Activated CD8-positive, alpha-beta memory T cell treated with anti-CD3 and anti-CD28 coated beads for 48 hours (primary cell): ENCODE measurements at places on chromosomes 1 and 21.

DNA sequence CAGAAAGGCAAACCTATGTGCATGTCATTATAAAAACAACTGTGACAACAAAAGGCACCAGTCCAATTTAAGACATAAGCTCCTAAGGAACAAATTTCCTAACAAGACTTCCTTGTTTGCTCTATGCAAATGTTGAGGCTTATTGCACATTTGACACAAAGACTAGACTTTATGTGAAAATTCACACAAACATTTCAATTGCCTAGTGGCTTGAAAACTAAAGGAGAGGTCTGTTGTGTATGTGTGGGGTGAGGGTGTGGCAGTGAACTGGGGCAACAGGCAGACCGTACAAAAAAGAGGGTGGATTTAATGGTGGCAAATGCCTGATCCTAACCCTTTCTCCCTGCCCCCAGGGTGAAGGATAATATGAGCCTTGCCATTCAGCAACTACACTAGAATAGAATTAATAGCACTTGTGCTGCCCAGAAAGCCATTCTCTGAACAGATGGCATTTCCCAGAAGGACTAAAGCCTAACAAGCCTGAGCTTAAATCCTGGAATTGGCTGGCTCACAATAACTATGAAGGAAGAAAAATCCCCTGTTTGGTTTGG is 73.9 kb downstream of the GLUL start:
- no peak for DNase-seq

DNA sequence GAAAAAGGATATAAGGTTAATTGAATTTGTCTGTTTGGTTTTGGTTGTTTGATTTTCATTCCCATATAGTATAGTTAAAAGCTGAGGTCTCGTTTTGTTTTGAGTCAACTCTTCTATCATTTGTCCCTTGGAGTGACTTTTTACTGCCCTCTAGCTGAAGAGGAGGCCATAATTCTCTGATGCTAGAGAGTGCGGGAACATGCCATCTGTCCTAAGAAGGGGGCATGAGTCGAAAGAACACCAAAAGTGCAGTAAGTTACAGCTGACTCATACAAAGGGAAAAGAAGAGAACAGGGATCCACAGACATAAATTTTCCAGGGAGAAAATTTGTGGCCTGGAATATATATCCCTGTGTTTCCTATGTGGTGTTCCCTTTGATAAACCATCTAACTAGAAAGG is 4.1 kb downstream of the KRTAP21-3 start:
- no peak for DNase-seq

DNA sequence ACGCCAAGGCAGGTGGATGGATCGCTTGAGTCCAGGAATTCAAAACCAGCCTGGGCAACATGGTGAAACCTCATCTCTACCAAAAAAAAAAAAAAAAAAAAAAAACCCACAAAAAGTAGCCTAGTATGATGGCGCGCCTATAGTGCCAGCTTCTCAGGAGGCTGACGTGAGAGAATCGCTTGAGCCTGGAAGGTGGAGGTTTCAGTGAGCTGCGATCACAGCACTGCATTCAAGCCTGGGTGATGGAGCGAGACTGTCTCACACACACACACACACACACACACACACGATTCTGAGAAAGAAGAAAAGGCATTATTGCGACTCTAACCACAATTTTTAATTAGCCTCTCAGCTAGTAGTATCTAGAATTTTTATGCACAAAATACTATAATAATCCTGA is 86.5 kb downstream of the RASAL2 start:
- no peak for DNase-seq

DNA sequence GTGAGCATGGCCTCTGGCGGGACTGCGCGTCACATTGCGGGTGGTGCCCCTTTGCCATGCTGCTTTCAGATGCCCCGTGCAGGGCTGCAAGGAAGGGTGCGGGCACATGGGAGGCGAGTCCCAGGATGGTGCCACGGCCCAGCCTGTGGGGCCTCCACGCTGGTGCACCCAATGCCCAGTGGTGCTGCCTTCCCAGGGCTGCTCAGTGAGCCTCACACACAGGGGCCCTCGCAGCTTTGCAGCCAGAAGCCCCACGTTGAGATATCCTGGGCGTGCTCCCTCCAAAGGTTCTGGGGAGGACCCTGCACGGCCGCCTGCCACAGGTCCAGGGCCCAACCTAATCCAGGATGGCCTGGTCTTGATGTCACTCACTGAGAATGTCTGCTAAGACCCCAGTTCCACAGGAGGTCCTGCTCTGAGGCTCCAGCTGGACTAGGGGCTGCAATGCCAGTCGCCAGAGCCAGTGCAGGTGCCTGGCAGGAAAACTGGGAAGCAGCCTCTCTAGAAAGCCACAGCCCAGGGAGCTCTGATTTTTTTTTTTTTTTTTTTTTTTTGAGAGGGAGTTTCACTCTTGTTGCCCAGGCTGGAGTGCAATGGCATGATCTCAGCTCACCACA is 34.1 kb upstream of the PRSS38 start:
- no peak for DNase-seq

DNA sequence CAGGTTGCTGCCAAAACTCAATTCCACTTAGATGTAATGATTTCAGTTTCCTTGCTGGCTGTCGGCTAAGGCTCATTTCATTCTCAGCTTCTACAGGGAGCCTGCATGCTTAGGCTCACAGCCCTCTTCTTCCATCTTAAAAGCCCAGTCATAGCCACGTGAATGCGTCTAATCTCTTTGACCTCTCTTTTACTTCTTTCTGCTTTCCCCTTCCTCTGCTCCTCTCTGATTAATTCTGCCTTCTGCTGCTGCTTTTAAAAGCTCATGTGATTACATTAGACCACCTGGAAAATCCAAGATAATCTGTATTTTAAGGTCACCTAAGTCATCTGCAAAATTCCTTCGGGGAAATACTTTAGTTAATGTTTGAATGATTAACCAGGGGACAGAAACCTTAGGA is 812.8 kb upstream of the BRINP3 start:
- DNase-seq: no peak

DNA sequence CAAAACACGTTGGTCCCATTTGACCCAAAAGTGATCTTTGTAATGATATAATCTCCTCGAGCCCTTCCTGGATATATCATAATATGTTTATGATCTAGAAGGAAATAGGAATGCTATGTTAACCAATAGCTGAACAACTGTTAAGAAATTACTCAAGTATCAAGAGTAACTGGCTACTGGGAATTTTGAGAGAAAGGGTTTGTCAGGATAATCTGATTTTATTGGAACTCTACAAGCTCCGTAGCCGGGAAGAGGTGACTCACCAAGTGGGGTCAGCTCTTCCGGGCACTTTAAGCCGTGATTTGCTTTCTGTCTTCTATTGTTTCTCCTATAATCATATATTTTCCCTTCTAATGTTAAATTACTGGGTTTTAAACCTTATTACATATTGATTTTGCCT is 250.5 kb upstream of the POGK start:
- no peak for DNase-seq

GRCh38 chr1:230347896-230348295 is 78.2 kb downstream of the PGBD5 start:
- no peak for DNase-seq

DNA sequence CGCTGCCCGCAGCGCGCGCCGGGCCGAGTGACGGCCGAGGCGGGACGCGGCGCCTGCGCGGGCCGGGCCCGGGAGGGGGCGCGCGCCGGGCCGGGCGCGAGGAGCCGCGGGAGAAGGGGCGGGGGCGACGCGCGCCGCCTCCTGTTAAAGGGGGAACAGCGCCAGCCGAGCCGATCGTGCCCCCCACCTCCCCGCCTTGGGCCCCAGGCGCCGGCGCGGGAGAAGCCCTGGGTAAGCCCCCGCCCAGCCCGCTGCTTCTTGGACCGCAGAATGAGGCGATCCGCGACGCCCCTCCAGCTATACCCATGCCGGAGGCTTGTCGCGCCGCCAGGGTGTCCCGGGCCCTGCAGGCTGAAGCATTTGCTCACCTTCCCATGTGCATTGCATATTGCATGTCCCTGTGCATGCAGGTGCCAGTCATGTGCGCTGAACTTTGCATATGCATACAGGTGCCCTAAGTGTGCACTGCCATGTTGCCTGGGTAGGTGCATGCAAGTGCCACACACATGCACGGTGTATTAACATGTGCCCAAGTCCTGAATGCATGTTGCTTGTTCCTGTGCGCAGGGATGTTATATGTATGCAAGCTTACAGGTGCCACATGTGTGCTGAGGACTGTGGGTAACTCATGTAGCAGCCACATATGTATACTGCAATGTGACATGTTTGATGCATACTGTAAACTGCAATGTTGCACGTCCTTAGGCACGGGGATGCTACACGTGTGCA is at the start of gene ADGRB2:
Gene ADGRB2 (minus strand): TSS at position 29 of the 729 bp plus-strand sequence. CDS start 7,119 bp downstream, outside the sequence.
- no peak for DNase-seq

DNA sequence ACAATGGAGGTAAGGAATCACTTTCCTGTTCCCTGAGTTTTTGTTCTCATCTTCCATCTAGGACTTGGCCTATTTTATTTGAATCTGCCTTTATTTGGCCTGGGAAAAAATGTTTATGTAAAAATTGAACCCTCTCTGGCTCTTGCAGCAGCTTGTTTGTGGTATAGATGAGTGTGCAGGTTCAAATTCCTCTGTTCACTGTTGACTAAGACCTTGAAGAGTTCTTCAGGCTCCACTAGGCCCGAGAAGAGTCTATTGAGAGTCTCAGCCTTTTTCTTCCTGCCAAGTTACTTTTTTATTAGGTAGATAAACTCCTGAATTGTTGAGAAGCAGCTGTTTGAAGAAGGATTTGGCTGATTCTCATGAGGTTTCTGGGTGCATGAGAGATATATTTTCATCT is 248.8 kb upstream of the ADGRL2 start:
- DNase-seq: no peak

DNA sequence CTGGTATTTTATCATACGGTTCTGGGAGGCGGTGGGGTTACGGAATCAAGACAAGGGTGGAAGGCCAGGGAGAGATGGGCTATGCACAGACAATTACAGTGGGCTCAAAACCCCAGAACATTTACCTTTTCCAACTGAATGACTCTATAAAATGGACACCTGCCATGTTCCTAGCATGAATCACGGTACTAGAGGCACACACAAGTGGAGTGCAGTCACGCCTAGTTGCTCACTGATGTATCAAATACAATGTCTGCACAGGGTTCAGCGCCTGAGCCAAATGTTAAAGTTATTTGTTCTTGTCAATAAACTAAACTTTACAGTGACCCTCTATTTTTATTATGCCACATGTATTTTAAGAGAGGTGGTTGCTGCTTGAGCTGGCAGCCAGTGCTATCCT is 121.4 kb downstream of the ATG4C start:
- DNase-seq: no peak

GRCh38 chr1:109470245-109470644 is 3.9 kb downstream of the SYPL2 start:
- no peak for DNase-seq

- no peak for DNase-seq
Measured at GRCh38 chr1:168085401-168085872, 51.3 kb downstream of the GPR161 start.

GRCh38 chr1:45117766-45118165 is 88.6 kb downstream of the ZSWIM5 start:
- no peak for DNase-seq

DNA sequence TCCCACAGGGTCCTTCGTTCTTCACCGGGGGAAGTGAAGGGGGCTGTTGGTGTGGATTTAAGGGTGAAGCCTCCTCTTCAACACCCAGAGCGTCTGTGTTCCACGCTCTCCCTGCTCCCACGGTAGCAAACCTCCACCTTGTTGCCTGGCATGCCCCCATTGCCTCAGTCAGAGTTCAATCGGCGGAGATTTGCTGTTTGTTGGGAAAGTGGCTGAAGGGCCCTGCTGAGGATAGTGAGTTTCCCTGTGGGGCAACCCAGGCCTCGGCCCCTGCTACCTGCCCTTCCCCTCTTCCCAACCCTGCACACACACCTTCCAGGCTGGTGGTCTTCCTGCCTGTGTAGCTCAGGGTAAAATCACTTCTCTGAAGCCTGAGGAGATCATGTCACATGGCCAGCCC is 60.5 kb downstream of the TOR1AIP2 start:
- no peak for DNase-seq

- DNase-seq: no peak
Measured at GRCh38 chr1:54980046-54980527, 341 bp upstream of the TMEM61 start.

GRCh38 chr21:44365967-44366585 is 12.7 kb downstream of the TRPM2 start:
- no peak for DNase-seq

- no peak for DNase-seq
Measured at GRCh38 chr1:207004931-207005830, 27.4 kb downstream of the C1orf116 start.

DNA sequence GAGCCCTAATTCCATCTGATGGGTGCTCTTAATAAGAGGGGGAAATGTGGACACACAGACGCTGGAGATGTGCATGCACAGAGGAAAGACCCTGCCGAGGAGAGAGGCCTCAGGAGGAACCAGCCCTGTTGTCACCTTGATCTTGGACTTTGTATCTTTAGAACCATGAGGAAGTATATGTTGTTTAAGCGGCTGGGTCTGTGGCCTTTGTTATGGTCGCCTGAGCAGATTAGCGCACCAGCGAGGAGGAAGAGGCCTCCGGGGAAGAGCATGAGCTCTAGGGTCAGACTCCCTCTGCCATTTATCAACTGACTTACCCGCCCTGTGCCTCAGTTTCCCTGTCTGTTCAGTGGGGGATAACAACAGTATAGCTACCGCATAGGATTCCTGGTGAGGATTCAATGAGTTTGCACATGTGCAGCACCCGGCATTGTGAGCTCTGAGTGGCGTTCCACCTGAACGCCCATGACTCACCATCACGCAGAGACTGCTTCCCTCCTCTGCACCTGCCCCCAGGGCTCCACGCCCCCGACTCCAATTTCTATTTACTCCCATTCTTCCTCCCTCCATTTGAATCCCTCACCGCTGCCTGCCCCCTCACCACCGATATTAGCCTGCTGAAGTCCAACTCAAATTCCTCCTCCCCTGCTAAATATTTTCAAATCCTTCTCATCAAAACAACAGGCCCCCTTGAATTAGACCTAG is 67.2 kb downstream of the ATP5PO start:
- no peak for DNase-seq

GRCh38 chr1:196896355-196896754 is 8.5 kb downstream of the CFHR4 start:
- DNase-seq: no peak

- DNase-seq: no peak
Measured at GRCh38 chr1:56434025-56434424, 145.3 kb downstream of the PLPP3 start.

DNA sequence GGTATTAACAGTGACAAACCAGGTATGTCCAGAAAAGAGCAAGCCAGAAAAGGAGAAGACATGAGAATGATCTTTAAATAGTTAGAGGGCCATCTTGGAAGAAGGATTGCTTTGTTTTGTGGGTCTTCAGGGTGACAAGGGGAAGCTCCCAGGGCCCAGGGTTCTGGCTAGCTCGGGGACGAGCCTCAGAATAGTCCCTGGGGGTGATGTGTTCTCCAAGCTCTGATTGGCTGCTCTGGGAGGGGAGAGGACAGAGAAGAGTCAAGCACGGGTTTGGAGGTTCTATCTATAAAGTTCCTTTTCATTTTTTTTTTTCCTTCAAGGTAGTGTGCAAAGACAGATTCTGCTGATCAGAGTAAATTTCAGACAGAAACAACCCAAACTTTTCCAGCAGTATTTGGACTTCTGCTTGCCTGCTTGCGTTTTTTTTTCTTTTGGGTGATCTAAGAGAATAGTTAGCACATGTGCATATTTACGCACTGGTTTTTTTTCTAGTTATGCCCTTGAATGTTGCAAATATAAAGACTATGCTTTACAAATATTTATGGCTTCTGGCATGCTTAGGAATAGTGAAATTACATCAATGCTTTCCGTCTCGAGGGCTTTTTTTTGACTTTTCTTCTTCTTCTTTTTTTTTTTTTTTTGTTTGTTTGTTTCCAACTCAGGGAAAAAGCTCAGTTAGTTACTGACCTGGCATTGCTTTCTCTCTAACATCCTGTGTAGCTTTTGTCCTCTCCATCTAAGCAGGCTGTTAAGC is 59.7 kb downstream of the ROR1 start:
- DNase-seq: no peak

- DNase-seq: no peak
Measured at GRCh38 chr21:41349619-41350390, 12.0 kb upstream of the MX2 start.
